Activated CD4-positive, alpha-beta T cell treated with anti-CD3 and anti-CD28 coated beads, Interleukin-10, Interleukin-2, amounts not matched to agents 100 ng/mL and 50 ng/mL, durations not matched to agents 16 hours and 8 hours (primary cell): ENCODE measurements at places on chromosomes 3 and 15.
A peak's percentile ranks its signal among the peaks of the same experiment; 100 is the strongest.

- DNase-seq = no peak
These were observed 133.5 kb downstream of the SNRPN start for GRCh38 chr15:25088261-25088790.

DNA sequence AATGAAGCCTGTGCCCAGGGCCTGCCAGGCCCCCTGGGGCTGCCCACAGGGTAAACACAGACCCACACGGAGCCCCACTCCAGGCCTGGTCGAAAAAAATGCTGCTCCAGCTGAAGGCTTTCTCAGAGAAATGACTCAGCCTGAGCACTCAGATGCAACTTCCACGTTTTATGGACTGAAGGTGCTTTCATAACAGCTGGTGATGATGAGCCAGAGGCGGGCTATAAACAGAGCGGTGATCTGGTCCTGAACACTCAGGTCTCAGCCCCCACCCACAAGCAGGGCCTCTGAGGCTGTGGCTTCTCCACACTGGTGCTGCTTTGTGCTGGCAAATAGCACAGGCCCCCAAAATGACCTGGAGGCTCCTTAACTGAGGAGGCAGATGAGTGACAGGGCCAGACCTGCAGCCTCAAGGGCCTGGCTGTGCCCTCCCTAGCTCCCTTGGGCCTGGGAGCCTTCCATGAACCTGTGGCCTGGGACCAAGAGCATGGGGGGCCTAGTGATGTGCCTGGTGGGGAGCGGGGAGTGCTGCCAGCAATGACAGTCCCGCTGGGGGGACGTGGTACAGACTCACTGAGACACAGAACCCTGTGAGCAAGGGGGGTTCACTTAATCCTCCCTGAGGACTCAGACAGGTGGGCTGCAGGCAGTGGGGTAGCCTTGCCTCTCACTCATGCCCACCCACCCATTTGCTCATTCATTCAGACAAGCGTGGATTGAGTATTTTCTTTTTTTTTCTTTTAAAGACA is 23.0 kb upstream of the FURIN start:
- DNase-seq = peak; percentile 89

GRCh38 chr3:133717424-133717823 is 28.8 kb upstream of the TF start:
- DNase-seq = no peak

- DNase-seq = peak; percentile 50
These were observed 119.9 kb downstream of the LMLN start for GRCh38 chr3:198079771-198080520.

DNA sequence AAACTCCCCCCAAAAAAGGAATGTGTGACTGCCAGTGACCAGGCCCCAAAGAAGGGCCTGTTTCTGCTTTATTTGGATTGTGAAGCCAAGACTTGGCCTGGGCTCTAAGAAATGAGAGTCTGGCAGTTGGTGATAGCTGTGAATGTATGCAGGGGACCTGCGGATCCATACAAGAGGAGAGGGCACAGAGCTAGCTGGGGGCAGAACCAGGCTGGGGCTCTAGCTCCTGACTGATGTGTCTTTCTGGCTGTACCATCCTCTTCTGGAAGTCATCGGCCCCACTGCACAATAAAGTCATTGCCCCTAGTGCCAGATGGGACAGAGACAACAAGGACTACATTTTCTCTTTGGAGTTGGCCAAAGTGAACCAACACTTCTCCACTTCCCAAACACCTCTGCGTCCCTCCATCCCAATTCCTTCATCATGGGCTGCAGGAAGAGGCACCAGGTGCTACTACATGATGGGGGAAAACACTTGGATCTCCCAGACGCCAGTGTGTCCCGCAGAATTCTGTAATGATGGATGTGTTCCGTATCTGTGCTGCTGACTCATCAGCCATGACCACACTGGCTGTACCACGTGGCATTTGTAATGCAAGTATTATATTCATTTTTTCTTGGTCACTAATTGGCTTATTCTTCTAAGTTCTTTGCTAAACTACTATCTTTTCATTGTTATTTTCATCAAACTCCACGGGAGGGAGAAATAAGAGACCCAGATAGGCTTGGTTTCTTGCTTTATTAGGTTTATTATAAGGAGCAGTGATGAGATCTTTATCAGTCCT is 1.7 kb upstream of the PLA2G4F start:
- no peak for DNase-seq

DNA sequence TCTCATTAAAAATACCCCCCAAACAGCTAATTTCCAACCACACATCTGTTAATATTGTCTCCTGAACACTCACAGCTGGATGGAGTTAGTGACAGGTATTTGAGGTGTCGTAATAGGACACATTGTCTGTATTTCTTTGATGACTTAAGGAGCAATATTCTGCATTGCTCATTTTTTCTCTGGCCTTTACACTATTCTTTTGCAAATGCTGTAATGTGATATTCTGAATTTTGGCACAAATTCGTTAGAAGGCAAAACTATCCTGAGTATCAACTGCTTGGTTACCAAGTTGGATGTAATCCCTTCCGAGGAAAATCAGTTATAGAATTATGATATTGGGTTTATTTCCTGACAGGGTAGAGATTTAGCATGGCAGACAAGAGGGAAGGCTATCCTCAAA is 1030.2 kb downstream of the MCTP2 start:
- no peak for DNase-seq

- no peak for DNase-seq
These were observed 525.8 kb downstream of the DIPK2A start for GRCh38 chr3:144497452-144497851.

- DNase-seq = no peak
These were observed 23.1 kb downstream of the CXCR6 start for GRCh38 chr3:45966371-45966791.

- no peak for DNase-seq
These were observed 41.6 kb downstream of the MRAS start for GRCh38 chr3:138389841-138390581.

DNA sequence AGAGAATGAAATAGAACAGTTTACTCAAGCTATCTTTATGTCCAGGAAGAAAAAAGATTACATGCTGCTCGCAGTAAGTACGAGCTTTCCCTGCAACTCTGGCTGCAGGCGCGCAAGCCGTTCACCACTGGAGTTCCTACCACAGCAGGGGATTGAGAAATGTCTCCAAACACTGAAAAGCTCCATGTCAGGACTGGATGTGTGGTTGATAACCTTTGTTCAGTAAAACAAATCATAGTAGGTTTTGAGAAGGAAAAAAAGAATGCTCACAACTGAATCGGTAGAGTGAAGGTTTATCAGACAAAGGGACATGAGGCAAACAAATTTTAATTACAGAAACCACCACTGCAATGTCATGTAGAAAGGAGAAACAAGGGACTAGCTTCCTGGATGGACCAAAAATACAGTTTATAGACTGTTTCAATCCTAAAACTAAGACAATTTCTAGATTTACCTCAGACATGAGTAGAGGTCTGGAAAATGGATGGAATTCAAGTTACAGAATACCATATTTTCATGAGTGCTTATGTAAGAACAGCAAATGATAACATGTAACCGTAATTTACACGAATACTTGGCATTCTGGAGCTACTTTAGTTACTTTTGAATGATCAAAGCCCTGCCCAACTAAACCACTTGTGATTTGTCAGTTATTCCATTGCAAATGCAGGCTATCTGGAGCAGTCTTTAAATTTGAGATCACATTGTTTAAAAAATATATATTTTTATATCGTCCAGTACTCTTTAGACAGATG is 471.1 kb downstream of the SHQ1 start:
- no peak for DNase-seq

- DNase-seq = no peak
These were observed 71.8 kb upstream of the ZBTB20 start for GRCh38 chr3:115218859-115219258.

GRCh38 chr3:197205675-197206074 is 92.7 kb downstream of the DLG1 start:
- no peak for DNase-seq

DNA sequence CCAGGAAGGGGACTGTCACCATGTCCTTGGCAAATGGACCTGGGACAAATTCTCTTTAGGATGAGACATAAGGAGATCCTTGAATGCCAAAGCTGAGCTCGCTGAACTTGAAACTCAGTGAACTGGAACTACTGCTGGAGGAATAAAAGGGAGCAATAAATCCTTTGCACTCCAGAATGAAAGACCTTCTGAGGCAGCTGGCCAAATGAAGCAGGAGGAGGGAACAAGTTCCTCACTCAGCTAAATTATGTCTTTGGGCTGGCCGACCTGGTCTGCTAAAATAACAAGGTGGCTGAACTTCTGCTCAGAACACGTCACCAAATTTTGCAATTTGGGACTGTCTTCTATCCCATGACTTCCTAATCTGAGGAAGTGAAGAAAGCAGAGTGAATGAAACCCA is 314.7 kb downstream of the LPP start:
- DNase-seq = no peak

DNA sequence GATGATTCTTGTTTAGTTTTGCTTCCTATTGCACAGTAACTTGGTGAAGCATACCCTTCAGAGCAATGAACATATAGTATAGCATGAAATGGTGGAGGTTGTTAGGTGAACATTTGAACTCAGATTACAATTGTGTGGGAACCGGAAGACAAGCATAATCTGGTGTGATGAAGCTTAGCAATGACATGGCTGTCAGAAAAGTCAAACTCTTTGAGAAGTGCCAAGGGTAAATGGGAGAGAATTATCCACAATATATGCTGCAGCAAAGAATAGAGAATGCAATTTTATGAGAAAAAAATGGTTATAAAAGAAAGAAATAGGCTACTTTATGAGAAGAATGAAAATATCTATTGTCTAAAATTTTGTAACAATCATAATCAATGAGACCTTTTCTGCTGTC is 1536.7 kb downstream of the SI start:
- no peak for DNase-seq

DNA sequence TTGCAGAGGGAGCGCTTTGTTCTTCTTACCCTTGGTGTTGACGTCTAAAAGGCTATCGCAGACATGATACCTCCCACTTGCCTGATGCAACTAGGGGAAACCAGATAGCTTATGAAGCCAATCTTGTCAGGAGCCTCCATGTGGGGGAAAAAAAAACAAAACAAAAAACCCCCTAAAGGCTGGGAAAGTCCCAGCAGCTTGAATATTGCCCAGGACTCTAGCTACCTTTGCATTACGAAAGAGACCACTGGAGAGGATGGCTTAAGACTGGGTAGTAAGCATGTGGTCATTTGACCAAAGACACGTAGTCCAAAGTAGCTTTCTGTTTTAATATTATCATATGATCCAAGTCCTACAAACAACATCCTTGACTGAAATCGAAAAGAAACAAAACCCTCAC is 120.7 kb upstream of the WNT5A start:
- DNase-seq = no peak

GRCh38 chr3:481680-482079 is 285.1 kb downstream of the CHL1 start:
- no peak for DNase-seq
